NCI-H2081 treated with DMSO at 0.1 percent for 48 hours (cell line): ENCODE measurements at places on chromosomes 12 and 14.

GRCh38 chr12:20089077-20089476, 279.3 kb upstream of the PDE3A start:
- no peak for DNase-seq

GRCh38 chr14:37034410-37035285, 137.8 kb downstream of the SLC25A21 start:
- DNase-seq = no peak

DNA sequence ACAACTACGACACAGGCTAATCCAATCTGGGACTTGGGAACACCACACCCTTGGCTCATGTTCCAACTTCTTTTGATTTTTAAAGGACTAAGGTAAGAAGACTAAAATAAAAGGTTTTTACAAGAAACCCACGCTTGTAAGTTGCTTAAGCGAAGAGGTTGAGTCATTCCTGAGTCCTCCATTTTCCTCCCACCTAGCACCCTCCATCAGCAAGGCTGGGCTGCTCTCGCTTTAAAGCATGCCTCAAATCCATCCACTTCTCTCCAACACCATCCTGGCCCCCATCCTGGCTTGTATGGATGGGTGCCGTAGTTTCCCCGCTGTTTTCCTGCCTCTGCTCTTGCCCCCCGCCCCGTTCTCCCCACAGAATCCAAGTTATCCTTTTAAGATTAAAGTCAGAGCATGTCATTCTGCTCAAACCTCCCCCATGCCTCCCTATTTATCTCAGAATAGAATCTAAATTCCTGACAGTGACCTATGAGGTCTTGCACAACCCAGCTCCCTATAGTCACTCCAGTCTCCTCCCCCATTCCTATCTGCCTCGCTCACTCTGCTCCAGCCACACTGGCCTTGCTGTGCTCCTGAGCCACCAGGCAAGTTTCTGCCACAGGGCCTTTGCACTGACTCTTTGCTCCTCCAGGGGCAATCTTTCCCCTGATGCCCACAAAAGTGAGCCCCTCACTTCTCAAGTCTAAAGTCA, 34.5 kb downstream of the SCARB1 start:
- DNase-seq = no peak

DNA sequence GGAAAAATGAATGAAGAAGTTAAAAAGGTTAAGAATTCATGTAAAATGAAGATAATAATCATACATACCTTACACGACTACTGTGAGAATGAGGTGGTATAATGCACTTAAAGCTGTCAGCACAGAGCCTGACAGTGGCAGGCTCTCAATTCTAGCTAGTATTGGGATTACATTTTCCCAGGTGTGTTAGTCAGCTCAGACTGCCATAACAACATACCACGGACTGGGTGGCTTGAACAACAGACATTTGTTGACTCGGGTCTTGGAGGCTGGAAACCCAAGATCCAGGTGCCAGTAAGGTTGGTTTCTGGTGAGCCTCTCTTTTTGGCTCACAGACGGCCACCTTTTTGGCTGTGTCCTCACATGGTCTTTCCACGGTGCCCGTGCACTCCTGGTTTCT, 167.8 kb downstream of the CHST11 start:
- DNase-seq = no peak

DNA sequence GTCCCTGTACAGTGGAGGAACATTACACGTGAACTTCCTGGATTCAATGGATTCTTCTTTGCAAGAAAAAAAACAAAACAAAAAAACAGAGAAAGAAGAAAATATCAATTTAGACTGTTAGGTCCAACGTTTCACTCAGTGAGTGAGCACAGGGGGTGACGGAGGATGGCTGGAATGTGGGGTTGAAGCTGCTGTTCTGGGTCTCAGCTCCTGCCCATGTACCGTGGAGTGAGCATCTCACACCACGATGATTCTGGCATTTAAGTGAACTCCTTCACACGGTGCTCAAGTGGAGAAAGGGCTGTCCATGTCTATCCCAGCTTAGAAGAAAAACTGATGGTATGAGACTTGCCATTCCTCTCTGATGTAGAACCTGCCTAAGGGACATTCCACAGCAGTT, 23.2 kb downstream of the CCND2 start:
- DNase-seq = no peak

DNA sequence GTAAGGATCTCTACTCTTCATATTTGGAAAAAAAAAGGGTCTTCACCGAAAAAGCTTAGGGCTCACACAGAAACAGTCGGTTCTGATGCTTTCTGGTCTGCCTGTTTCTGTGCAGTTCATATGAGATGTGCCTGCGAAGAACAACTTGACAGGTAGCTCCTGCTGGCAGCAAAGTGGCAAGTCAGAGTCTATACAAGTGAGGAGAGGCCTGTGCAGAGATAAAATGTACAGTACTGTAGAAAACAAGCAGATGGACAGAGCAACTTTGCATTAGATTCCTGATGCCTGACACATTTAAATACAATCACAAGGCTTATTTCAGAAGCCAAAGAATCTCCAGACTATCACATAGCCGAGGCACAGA, 936.0 kb downstream of the DIO2 start:
- no peak for DNase-seq

GRCh38 chr12:3229577-3229976, 152.4 kb downstream of the TSPAN9 start:
- DNase-seq = no peak

DNA sequence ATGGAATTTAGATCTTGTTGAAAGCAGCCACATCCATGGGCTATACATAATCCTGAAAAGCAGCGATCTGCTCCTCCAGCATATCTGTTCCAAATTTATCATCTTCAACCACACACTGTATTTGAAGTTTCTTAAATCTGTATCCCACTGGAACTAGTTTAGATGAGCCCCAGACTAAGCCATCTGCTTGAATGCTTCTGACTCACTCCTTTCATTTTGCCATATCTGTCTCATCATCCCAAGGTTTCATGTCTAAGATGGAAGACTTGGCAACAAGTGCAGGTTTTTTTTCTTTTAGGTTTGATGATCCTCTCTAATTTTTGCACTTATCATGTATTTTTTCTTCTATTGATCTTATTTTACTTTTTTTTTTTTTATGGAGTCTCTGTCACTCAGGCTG, 54.4 kb upstream of the TMEM263 start:
- no peak for DNase-seq

GRCh38 chr14:68109132-68109900, 289.7 kb downstream of the RAD51B start:
- no peak for DNase-seq

DNA sequence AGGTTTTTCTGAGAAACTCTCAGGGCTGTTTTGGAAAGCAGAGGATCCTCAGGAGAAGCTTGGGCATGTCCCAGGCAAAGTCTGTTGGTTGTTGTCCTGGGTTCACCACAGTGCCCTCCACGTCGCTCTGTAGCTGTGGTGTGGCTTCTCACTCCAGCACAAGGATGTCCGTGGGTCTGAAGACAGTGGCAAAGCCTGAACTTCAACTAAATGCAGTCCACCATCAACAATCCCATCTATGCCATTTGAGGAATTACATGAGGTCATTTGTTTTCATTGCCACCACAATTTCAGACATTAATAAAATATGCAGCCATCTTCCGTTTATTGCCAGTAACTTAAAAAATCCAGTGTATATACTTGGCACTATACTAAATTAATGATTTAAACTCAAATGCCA, 272.1 kb downstream of the LRIG3 start:
- DNase-seq = no peak
